Stimulated activated CD4-positive, alpha-beta T cell treated with anti-CD3 and anti-CD28 coated beads, Interleukin-4, amount 100 ng/mL, for 24 hours (primary cell): ENCODE measurements at places on chromosomes 5 and 9.

- no peak for DNase-seq
Observed at GRCh38 chr5:147168578-147169327, 66.1 kb upstream of the STK32A start.

- no peak for DNase-seq
Observed at GRCh38 chr5:171321447-171321846, 12.4 kb downstream of the TLX3 start.

DNA sequence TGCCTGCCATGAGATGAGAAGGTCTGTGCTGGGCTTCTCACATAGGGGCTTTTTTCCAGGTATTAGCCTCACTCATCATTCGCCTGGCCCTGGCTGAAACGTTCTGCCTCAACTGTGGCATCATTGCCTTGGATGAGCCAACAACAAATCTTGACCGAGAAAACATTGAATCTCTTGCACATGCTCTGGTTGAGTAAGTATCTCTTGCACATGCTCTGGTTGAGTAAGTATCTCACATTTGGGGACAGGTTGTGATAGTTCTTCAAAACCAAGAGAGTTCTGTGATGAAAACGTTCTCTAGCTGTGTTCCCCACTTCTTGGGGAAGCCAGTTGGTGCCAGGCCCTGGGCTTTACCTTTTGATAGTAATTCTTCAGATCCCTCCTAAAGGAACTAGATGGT, 17.4 kb upstream of the IL13 start:
- no peak for DNase-seq

DNA sequence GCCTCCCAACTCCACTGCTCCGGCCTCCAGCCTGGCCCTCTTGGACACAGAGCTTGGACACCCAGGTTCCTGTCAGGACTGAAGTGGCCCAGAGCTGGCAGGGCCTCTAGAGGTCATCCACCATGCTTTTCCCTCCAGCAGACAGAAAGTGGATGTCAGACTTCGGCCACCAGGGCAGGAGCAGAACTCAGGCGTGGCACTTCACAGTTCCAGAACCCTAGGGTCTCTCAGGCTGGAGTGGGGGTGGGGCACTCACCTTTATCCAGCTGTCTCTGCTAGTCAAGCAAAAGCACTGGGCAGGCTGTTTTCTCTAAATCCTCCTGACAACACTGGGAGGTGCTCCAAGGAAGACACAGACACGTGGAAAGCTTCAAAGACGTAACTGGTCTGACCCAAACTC, 35.6 kb upstream of the N4BP3 start:
- DNase-seq: no peak

GRCh38 chr5:177346820-177347219, 4.6 kb downstream of the LMAN2 start:
- DNase-seq: no peak

DNA sequence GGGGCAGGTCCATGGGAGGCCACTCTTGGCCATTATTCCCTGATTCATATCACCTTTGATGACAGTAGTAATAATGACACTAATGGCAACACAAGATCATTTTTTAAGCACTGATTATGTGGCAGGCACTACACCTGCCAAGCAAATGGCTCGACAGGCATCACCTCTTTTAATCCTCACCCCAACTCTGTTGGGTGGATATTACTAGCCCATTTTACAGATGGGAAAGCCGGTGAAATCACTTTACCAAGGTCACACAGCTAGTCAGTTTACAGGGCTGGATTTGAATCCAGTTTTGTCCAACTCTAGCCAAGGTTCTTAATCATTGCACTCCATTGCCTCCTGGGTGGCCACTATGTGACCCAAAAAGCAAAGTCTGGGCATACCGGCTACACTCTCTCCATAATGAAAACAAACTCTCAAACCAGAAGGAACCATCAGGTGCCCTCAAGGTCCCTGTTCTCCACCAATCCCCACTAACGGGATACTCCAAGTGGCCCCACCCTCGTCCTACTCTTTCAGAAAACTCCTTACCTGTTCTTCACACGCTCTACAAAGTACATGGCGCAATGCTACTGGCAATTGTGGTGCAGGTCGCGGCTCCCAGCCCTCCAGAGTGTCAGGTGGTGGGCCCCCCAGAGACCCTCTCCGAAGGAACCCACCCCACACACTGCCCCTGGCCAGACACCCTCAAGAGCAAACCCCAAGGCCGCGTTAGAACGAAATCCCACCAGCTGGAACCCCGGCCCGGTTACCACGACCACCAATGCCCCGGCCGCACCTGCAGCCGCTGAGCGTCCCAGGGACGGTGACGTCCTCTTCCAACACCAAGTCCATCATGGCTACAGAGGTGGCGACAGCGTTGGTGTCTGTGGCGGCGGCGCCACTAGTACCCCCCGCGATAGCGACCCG, 572 bp downstream of the CDK5RAP2 start:
- DNase-seq: no peak
